Right renal pelvis (tissue), 4 donors: ENCODE measurements at places on chromosomes 3 and 15.

GRCh38 chr3:141250342-141250741 is 18.7 kb downstream of the PXYLP1 start:
- no peak for DNase-seq

DNA sequence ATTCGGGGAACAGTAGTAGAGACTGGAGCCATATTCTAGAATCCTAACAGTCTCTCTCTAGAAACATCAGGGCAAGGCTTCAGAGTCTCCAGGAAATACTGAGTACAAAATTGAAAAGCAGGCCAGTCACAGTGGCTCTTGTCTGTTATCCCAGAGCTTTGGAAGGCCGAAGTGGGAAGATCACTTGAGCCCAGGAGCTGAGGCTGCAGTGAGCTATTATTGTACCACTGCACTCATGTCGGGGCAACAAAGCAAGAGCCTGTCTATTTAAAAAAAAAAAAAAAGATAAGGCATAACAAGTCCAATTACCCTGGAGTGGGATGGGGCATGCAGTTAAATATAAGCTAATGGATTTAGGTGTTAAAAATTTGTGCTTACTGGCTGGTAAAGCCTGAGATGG is 79.0 kb downstream of the SEMA6D start:
- DNase-seq: no peak

DNA sequence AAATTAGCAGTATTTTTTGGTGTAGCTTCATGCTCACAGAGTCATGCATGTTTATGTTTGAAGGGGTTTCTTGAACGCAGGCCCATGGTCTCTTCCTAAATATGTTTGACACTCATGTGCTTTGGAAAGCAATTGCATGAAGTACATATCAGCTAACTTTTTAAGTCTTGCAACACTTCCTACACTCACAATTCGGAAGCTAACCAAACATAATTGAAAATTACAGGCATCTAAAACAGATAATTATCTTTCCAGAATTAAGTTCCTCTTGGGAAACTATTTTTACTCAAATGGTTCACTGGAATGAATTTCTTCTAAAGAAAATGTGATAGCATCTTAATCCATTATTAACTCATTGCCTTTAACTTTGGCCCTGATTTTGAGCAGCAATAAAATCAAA is 438.9 kb downstream of the RAP2B start:
- no peak for DNase-seq

GRCh38 chr15:60933900-60934885 is 294.9 kb downstream of the RORA start:
- DNase-seq: no peak

DNA sequence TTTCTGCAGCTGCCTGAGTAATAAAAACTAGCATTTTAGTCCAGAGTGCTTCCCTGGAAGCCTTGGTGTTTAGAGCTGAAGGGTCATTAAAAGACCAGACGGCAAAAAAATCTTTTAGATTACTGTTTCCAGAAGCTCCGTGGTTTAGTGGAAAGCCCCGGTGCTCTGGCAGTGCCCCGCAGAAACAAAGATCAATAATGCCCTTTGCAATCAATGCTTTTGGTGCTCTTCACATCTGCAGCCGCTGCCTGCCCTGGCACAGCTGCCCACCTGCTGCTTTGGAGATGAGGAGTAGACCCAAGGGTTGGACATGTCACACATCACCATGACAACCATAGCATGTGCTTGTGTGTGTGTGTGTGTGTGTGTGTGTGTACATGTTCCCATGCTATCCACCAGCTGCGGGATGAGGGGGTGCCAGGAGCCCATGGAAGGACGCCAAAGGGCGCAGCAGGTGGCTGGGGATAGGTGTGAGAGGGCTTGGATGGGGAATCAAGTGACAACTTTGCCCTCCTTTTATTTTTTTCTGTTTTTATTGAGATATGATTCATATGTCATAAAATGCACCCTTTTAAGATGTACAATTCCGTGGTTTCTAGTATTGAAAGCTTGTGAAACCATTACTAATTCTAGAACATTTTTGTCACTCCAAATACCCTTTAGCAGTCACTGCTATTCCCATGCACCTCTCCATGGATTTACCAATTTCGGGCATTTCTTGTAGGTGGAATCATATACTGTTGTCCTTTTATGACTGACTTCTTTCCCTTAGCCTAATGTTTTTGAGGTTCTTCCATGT is 75.7 kb upstream of the KLHL25 start:
- DNase-seq: no peak

- no peak for DNase-seq
Measured at GRCh38 chr3:189331002-189331418, 159.2 kb downstream of the TPRG1 start.

DNA sequence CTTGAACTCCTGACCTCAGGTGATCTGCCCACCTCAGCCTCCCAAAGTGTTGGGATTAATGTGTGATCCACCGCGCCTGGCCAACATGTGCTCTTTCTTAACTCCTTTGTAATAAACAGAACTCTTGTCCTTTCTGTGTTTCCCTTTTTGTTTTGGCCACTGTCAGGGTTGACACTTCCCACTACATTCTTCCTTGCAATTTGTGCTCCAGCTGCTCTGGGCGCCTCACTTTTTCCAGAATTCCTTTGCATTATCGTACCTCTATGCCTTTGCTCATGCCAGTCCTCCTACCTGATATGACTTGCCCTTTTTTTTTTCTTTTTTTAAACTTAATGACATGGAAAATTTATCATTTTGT is 38.8 kb upstream of the SMAD3 start:
- no peak for DNase-seq

GRCh38 chr3:15535732-15536131 is 14.2 kb upstream of the COLQ start:
- DNase-seq: no peak

GRCh38 chr15:63950911-63951481 is 95.3 kb downstream of the DAPK2 start:
- no peak for DNase-seq

DNA sequence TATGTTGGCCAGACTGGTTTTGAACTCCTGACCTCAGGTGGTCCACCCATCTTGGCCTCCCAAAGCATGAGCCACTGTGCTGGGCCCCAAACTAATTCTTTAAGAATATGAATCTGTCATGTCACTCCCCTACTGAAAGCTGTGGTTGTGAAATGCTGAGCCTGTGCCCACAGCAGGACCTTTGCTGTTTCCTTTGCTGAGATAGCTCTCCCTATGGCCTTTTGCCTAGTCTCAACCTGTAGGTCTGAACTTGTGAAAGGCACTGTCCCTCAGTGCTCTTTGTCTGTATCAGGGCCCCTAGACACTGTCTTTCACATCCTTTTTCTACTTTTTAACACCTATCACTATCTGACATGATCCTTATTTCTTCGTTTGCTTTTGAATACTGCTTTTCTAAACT is 62.7 kb upstream of the CCR4 start:
- DNase-seq: no peak

- DNase-seq: no peak
Measured at GRCh38 chr15:100944986-100945385, 25.8 kb downstream of the LRRK1 start.

- peak; percentile 36 for DNase-seq
Measured at GRCh38 chr3:58117561-58118181, 93.1 kb downstream of the DNASE1L3 start.

DNA sequence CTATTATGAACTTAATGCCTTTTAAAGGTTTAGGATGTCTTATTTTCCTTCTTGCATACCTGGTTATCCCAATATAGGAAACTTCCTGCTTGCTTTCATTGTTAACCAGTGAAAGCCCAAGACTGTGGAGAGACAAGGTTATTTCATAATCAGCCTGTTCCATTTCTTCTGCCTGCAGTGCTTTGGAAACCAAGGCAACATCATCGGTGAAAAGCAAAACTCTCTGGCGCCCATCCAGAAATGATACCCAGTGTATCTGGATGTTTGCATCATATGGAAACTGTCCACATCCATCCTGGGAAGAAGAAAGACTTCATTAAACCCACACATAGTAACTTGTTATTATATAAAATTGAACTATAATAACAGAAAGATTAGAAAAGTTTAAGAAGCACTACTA is 170.1 kb downstream of the VPS13C start:
- no peak for DNase-seq

DNA sequence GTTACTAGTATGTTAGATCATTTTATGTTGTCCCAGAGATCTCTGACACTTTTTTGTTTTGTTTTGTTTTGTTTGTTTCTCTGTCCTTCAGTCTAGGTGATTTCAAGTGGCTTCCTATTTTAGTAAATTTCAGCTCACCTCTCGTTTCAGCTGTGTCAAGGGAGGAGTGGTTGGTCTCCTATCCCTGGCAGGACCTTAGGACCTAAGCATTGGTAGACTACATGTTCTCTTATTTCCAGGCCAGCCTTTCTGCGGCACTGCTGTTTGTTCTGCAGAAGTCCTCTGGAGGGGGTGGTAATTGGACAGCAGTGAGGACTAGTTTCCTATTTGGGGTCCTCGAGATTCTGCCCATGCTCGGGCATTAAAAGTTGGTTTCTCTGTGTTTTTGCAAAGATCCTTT is 31.8 kb downstream of the MGA start:
- no peak for DNase-seq

- DNase-seq: no peak
Measured at GRCh38 chr3:33174711-33175414, 43.7 kb downstream of the SUSD5 start.

DNA sequence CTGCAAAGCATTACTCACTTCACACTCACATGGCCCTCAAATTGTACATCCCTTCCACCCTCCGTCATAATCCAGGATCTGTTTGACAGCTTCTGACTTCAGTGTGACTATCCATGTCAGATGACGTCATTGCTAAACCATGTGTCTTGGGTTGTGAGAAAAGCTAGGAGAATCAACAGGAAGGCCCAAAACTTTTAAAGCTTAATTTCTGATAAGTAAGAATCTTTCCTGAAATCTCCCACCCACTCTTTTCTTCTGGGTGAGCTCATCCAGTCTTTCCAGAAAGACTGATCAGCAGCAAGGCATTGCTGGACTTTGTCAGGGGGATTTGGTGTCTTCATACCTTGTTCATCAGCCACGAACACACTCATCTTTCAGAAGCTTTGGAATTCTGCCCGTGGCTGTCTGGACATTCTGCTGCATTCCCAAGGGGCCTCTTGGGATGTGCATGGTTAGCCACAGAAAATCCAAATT is 11.5 kb upstream of the LMCD1 start:
- no peak for DNase-seq

DNA sequence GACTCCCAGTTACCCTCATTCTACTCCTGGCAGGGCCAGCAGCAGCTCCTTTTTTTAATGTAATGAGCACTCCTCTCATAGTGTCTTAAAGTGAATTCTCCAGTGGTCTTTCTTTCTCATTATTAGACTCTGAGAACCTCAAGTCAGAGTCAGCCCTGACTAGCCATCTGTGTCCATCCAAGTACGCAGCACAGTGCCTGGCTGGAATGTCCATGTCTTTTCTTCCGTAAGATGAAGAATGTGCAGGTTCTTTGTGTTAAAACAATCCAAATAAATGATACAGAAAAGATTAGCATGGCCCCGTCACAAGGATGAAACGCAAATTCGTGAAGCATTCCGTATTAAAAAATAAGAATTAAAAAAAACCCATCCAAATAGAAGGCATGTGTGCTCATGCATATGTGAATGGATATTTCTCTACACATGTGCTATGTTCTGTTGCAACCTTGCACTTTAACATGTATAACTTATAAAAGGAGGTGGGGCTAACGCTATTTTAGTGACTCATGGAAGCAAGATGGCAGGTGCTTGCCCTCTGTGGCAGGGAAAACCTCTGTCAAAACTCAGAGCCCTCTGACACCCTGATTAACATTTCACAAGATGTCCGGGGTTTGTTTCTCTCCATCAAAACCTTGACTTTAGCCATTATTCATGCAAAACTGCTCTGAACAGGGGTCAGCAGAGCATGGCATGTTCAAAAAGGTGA is 170.7 kb upstream of the TOPAZ1 start:
- DNase-seq: no peak

- no peak for DNase-seq
Measured at GRCh38 chr15:80769829-80770705, 9.1 kb upstream of the CEMIP start.

GRCh38 chr15:67137951-67138848 is 72.8 kb downstream of the SMAD3 start:
- no peak for DNase-seq

GRCh38 chr3:108835101-108835500 is 12.5 kb downstream of the TRAT1 start:
- DNase-seq: no peak

- no peak for DNase-seq
Measured at GRCh38 chr15:59160880-59161593, 45.6 kb upstream of the LDHAL6B start.

DNA sequence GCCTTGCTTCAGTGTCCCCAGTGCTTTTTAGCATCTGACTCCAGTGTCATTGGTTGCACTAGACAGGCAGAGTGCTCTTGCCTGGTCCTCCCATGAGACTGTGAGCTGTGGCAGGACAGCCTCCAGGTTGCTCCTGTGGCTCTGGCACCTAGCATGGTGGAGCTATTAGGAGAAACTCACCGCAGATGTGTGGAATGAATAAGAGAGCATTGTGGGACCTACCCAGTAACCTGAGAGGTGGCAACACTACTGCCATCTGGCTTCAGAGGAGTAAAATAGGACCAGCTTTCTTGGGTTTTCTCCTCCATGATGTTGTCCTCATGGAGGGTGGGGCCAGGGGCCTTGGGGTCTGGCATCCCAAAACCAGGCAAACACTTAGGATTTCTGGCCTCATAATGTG is 183.6 kb downstream of the EPHB1 start:
- DNase-seq: no peak

DNA sequence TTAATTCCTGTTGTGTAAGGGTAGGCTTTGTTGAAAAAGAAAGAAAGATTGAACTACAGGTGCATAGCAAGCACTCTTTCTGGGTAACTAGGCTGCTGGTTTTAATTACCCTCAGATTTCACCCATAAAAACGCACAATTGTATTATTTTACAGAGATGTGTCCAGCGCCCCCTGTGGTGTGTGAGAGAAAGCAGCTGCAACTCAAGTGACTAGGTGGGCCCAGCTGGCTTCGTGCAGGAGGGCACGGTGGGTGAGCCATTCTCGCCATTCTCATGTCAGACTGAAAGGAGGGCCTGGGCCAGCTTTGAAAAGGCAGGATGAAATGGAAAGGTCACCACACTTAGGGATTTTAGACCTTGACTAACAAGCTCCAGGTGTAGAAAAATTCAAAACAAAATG is 122.6 kb downstream of the LRIG1 start:
- no peak for DNase-seq

DNA sequence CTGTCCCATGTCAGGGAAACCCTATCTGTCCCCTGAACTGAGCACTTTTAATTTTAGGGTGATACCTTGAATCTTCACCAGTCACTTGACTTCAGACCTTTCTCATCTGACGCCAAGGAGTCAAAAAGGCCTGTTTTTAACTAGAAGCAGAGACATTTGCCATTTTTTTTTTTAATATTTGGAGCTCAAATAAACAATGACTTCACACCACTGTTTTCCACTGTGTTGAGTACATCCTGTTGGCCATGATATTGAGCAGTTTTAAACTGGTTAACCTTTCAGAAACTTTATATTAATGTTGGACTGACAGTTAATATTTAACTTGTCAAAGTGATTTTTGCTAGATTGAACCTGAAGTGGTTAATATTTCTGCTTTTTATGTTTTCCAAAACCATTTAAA is 28.2 kb downstream of the DAG1 start:
- DNase-seq: no peak

GRCh38 chr3:13582366-13583250 is 33.7 kb downstream of the FBLN2 start:
- no peak for DNase-seq
